Anterior cingulate cortex (tissue), 58 donors: ENCODE measurements at places on chromosomes 1 and 21.

GRCh38 chr1:223667484-223668182 lies 2.1 kb upstream of the CAPN8 start:
- no peak for DNase-seq

- no peak for DNase-seq
These were observed 1.2 kb downstream of the MFN2 start for GRCh38 chr1:11981378-11982009.

GRCh38 chr1:161044535-161044907 lies 1.3 kb downstream of the USF1 start:
- no peak for DNase-seq

DNA sequence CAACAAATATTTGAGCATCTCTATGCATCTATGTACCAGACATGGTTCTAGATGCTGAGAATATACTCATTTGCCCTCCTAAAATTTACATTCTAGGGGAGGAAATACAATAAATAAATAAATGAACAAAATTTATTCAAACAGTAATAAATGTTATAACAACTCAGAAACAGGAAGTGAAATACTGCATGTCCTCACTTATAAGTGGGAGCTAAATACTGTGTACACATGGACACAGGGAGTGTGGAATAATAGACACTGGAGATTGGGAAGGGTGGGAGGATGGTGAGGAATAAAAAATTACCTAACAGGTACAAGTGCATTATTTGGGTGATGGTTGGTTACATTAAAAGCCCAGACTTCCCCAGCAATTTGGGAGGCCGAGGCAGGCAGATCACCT lies 4.3 kb downstream of the COA7 start:
- DNase-seq: no peak

DNA sequence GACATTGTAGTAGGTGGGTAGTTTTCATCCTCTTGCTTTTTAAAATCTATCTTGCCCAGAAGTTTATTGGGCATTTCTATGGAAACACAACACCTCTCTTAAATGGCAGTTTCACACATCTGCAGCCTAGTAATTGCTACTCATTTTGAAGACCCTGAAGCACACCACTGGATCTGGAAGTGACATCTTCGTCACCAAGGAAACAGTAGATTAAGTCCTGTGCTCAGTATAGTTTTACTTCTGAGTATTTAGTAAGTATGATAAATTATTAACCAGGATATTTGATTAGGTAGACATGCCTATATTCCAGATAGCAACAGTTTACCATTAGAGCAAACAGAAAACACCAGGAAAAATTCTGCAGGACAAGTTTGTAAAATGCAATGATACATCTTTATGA lies 48.7 kb downstream of the UCK2 start:
- no peak for DNase-seq

DNA sequence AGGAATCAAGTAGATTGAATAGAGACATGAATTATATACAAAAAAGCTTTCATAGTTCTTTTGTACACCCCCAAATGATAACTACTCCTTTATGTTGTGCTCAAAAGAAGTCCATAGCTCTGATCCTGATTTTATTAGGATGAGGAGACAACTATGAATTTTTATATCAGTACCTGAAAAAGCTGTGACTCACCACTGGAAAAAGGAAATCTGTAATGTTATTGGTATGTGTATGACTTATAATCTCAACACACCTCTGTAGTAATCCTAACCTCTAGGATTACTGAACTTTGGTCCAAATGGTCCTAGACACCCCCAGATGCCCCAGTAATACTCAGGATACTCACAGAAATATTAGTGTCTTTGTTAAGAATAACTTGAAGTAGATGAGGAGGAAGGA lies 10.2 kb downstream of the PRKAB2 start:
- DNase-seq: no peak

- no peak for DNase-seq
These were observed 629.3 kb upstream of the NEGR1 start for GRCh38 chr1:72911656-72912055.

GRCh38 chr1:73800376-73800775 lies 397.6 kb downstream of the LRRIQ3 start:
- no peak for DNase-seq

- DNase-seq: no peak
These were observed 331.2 kb downstream of the KIF26B start for GRCh38 chr1:245485996-245486395.

DNA sequence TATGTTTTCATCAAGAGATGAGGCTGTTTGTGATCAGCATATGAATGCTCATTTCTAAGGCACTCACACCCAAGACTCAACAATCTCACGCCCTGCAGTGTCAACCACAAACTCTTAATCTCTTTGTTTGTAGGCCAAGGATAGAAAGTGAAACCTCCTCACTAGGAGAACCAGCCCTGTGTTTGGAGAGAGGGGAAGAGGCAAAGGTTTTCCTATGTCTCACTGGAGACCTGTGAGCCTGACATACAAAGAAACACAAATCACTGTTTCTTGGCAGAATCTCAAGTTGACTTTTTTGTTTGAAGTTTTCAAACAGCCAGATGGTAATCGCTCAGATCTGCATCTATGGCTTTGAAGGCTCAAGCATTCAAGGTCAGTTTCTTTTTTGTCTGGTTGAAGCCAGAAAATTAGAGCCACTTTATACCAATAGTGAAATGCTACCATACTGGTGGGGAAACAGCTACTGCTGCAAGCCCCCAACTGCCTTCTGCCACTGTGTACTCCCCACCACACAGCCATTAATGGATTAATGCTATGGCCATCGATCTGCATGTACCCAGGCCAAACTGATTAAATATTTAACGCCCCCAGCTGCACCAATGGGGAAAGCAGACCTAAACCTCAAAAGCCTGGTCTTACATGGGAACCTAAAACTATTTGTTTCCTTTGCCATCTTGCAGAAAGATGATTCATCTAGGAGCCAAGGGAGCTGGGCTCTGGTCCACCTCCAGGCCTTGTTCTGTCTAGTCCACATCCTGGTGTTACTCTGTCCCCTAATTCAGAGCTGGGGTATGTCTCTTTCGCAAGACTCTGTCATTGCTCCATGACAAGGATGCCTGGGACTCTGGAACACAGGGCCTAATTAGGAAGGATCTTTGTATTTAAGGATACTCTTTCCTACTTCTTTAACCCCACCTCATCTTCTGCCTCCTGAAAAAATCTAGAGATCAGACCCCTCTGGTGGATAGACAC lies 16.3 kb downstream of the PDZK1 start:
- DNase-seq: no peak

DNA sequence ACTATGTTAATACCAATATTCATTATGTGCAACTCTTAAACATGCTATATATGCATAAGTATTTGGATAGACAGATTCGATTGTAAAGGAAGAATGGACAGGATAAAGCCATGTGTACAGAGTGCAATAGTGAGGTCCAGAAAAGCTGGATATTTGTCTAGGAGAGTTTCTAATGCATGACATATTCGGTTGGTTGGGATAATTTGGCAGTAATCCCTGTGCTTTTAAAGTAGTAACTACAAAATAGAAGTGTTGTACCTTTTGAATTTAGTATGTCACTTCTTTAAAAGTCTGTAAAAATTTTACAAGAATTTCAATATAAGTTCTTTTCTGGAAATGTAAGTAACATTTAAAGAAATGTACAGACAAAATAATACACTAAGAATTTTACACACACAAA lies 774.5 kb downstream of the USP25 start:
- DNase-seq: no peak

DNA sequence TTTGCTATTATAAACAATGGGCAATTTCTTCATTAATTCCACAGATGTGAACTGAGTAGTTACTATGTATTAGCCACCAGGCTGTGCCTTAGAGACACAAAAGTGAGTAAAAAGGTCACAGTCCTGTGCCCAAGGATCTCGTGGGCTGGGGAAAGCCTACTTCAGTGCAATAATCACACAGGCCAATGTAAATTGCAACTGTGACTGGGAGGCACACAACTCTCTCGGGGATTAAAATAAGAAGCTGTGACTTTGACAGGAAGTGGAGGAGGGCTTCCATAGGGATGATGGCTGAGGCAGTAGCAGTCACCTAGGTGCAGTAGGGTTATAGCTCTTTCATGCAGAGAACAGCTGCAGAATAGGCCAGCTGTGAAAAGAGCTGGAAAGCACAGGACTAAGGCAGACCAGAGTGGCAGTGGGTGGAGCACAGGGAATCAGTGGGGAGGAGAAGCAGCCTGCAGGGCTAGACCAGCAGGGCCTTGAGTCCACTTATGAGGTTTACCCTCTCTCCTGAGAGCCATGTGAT lies 121.9 kb downstream of the MAB21L3 start:
- DNase-seq: no peak

DNA sequence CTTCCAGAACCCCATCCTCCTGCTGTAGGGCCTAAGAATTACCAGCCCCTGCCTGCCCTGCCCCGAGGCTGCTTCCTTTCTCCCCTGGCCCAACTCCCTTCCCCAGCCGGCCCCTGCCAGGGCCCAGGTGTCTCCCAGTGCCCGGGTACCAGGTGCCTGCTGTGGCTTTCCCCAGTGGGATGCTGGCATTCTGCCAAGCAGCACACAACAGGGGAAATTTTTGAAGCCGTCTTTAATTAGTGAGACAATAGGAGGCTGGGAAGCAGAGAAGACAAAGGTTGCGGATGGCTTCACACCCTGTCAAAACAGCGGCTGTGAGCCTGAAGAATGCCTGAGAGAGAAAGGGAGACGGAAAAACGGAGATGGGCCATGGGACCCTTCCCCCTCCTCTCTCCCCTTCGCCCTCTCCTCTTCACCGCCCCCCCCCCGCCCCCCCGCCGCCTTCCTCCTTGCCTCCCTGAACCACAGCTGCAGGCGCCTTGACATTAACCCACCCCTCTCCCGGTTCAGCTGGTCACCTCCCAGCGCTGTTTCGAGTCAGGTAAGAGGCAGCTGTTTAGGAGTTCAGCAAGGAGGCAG lies 33.6 kb downstream of the LRRN2 start:
- no peak for DNase-seq

GRCh38 chr1:171867236-171867635 lies 25.9 kb downstream of the DNM3 start:
- no peak for DNase-seq

DNA sequence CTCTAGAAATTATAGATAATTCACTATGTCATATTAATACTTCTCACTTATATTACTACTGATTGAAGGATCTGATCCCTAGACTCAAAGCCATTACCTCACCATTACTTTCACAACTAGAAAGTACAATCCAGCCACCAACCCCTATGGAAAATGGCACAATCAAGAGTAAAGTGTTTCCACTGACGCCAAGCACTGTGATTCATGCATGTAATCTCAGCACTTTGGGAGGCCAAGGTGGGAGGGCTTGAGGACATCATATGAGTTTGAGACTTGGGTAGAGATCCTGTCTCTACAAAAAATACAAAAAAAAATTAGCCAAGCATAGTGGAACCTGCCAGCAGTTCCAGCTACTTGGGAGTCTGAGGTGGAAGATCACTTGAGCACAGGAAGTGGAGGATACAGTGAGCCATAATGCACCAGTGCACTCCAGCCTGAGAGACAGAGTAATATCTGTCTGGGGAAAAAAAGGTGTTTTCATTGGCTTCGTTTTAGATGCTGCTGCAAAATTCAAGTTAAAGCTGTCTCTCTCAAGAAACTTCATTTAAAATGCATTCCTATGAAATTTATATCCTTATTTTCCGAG lies 126.5 kb downstream of the AKT3 start:
- no peak for DNase-seq

DNA sequence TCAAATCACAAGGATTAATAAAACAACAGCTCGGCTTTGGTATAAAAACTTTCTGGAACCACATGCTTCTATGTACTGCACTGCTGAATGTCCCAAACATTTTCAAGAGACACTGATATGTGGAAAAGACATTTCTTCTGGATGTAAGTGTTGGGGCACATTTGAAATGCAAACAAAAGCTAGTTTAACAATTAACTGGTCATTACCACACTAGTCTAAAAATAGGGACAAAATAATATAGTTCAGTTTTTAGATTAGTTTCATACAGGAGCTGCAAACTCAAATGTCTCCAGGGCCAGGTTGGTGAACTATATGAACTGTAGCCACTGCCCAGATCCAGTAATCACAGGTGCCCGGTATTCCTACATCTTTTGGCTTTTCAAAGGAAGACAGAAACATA lies 3.2 kb downstream of the IL23R start:
- DNase-seq: no peak

- DNase-seq: no peak
These were observed 170.5 kb upstream of the KIAA0040 start for GRCh38 chr1:175363031-175363430.

DNA sequence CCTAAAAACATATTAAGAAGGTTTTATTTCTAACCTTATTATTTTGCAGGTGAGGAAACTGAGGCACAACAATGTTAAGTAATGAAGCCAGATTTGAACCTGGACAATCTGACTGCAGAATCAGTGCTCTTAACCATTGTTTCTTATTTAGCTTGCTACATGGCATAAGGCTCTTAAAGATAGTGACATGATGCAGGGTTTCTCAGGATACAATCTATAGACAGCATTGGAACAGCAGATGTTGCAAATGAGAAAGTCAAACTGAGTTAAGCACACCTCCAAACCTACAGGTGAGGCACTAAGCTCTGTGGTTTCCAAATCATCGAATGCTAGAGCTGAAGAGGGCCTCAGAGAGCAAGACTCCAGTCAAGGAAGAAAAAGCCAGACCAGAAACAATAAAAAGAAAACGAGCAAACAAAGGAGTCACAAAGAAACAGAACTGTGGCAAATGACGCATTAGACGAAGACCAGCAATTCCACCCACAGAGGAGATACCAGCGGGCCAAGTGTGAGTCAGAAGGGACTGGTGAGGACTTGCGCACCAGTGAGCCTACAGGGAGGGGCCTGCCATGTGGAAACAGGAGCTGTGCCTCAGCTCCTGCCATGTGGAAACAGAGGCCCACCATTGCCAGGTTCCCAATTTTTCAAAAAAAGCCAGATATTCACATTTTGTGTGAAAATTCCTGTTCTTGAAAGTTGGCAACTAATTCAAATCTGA lies 14.4 kb downstream of the CD58 start:
- no peak for DNase-seq

DNA sequence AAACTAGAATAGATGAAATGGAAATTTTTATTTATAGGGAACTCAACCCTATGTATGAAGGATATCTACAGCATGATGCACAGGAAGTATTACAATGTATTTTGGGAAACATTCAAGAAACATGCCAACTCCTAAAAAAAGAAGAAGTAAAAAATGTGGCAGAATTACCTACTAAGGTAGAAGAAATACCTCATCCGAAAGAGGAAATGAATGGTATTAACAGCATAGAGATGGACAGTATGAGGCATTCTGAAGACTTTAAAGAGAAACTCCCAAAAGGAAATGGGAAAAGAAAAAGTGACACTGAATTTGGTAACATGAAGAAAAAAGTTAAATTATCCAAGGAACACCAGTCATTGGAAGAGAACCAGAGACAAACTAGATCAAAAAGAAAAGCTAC lies 7.9 kb downstream of the USP1 start:
- DNase-seq: no peak

GRCh38 chr21:17513214-17514123 lies 626 bp downstream of the CXADR start:
- no peak for DNase-seq

- no peak for DNase-seq
These were observed 107.3 kb downstream of the DUSP10 start for GRCh38 chr1:221634606-221635005.

GRCh38 chr21:17491716-17492414 lies 21.0 kb upstream of the CXADR start:
- DNase-seq: no peak

GRCh38 chr1:97114842-97115241 lies 393.3 kb downstream of the PTBP2 start:
- DNase-seq: no peak
